Stimulated activated CD8-positive, alpha-beta memory T cell treated with anti-CD3 and anti-CD28 coated beads, Interleukin-7, amount 100 ng/mL, for 1 hour (primary cell): ENCODE measurements at places on chromosomes 4 and X.

DNA sequence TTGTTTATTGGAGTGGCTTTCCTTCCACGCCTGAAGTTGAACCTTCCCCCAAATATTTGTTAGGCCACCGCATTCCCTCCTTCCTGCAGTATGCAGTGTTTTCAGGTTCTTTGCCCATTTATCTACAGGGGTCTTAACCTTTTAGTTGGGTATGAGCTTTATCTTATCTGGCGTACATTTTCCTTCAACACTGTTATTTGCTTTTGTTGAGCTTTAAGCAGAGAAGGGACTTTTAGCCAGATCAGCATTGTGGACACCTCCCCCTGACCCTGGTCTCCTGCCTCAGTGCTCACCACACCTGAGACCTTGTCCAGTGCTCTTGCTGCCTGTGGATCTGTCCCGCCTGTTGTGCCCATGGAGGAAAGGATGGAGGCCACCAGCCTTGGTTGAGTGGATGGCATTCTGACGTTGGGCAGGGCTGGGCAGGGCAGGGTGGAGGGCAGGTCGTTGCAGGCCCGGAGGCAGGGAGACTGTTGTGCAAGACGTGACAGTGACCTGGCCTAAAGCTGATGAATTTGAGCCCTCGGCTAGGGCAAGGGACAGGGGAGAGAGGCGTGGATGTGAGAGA is 998 bp upstream of the DUSP9 start:
- DNase-seq, result no peak

DNA sequence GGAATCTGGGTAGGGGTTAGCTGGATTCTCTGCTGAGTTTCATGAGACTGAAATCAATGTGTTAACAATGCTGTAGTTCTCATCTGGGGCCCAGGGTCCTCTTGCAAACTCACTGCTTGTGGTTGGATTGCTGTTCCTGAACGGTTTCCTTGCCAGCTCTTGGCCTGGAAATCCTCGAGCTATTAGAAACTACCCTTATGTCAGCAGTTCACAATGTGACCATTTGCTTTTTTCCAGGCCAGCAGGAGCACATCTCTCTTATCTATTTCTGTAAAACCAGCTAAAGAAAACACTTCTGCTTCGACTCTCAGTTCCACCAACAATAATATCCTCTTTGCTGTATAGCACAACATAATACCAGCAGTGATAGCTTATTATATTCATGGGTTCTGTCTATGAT is 140.1 kb upstream of the TRAM1L1 start:
- DNase-seq, result no peak

DNA sequence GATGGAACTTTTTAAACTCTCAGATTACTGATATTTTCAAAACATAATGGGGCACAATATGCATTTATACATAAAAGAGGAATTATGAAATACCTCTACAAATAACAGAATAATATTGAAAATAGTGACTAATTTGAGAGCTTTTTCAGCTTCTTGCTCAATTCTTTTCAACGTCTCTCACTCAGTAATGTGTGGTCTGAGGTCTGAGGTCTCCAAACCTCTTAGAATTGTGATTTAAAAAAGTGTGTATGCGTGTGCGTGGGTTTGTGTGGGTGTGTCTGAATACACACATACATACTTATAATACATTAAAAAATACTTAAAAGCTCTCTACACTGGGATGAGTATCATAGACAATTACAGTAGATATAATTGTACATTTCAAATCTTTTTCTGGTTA is 7.9 kb downstream of the NDNF start:
- DNase-seq, result no peak

DNA sequence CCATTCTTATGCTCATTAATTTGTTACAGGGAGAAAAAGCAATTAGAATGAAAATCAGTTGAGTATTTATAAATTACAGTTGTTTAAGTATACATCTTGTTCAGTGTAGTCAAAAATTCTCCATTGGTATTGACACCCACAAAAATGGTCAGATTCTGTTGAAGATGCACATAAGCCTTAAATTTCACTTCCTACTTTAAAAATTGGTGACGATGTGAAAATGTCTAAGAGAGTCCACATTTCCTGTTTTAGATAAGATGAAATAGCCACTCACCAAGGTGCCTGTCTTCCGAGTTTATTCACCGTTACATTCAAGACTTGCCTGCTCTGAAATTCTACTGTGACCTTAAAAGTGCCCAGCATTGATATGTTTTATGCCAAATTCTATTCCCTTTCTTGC is 93.6 kb downstream of the GPR143 start:
- DNase-seq, result no peak

GRCh38 chrX:44708470-44708869 is 135.4 kb upstream of the DUSP21 start:
- no peak for DNase-seq

GRCh38 chrX:24229976-24230375 is 80.4 kb downstream of the ZFX start:
- DNase-seq, result no peak

DNA sequence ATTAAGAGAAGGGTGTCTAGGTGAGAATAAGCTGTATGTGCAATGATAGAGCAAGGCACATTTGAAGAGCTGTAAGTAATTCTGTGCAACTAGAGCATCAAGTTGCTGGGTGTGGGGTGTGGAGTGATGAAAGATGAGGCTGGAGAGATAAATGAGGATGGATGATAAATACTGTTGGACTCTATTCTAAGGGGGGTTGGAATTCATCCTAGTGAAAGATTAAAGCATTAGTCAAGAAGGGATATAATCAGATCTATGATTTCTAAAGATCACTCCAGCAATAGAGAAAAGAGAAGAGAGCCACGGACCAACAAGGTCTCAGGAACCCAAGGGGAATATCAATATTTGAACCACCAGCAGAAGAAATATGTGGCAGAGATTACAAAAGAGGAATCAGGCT is 415.0 kb upstream of the RPS6KA3 start:
- no peak for DNase-seq

DNA sequence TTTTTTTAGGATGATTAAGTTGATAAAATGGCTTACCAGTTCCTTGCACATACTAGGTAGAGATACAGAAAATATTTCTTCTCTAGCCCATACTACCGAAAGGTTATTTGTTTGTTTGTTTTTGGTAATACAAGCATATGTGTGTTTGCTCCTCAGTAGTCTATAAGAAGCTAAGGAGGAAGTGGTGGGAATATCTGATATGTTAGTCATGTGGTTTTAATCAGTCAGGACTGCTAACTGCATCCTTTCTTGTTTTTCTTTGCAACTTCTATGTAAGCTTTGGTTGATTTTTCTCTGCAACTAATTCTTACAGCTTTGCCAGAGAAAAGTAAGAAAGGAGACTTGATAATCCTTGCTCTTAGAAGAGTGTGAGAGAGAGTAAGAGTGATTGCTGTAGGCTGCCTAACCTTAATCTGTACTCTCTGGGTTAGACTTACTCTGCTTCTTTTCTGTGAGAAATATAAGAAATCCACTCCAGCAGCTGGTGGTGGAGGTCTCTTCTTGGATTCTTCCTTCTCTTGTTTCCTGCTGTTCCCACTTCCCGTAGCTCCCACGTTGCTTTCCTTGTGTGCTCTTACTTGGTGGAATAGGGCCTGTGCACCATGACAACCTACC is 28.3 kb downstream of the SEPTIN11 start:
- DNase-seq, result no peak
